ENCODE measurements at places on chromosomes 7 and 10.

DNA sequence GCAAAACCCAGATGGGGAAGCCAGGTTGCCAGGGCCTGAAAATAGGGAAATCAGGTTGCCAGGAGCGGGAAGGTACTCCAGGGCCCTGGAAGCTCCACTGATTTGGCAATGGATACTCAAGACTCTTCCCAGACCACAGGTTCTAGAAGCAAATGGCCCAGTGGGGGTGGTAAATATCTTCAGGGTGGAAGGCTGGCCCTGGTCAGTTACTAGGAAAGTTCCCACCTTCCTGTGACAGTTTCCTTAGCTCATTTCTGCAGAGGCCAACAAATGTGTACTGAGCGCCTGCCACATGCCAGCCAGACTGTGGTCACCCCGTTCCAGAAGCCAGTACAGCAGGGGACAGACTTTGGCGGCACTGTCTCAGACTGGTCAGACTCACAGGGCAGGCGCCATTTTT is 113.6 kb downstream of the FAM53B start:
- no peak for DNase-seq

DNA sequence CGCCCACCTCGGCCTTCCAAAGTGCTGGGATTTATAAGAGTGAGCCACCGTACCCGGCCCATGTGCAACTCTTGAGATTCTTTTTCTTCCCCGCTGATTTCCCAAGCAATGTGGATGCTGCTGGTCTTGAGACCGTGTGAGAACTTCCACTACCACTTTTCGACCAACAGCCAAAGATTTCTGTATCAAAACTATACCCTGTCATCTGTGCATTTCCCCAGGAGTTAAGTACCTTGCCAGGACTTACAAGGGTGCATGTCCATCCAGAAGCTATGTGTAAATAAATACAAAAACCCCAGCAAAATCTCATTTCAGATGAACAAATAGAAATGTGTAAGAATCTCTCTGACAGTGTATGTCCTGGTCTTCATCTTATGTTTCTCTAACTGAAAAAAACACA is 9.9 kb upstream of the GALNT11 start:
- DNase-seq: no peak

DNA sequence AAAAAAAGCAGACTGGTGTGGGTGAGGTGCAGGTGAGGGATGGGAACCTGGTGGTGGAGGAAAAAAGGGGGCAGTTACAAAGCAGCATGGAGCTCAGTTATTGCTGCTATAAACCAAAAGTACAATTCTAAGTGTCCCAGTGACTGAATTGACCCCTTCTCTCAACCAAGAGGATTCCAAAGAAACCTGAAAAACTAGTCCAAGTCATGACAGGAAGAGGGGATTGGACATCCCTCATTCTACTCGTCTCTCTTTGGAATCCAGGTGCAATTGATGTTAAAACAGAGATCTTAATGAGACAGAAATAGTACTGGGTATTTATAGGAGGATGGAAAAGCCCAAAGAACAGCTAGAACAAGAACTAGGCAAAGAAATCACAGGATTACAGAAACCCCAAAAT is 322.3 kb upstream of the IGFBP3 start:
- DNase-seq: no peak

DNA sequence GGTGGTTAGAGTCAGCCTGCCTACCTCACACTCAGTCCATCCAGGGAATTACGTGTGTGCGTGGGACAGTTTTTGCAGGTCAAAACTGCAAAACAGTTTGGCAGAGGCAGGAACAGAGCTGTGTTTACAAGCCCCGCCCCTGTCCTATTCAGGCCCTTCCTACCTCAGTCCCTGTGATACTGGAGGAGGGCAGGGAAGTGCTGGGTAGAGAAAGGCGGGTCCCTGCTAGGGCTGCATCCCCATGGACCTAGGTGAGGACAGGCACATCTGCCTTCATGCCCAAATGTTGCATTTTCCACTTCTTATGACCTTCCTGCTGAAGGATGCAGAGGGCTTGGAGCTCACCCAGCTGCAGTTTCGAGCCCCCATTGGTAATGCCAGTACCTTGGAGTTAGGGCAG is 25.1 kb downstream of the SBDS start:
- DNase-seq: no peak

GRCh38 chr10:122877264-122877663 is 2.1 kb downstream of the FAM24B start:
- no peak for DNase-seq

DNA sequence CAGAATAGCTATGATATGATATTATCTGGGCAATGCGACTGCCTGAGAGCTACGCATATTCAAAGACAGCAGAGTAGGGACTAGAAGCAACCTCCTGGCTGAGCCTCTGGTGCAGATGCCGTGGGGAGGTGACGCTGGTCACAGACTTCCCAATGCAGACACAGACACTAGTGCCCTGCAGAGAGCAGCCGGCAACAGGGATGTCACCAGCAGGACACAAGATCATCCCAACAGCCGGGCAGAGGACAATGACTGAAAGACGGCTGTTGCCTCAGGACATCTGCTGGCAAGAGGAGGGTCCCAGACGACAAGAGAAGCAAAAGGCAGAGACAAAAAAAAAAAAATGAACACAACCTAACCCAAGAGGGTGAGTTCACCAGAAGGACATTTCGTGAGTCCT is 104.6 kb downstream of the CALN1 start:
- no peak for DNase-seq

Measured in activated naive CD4-positive, alpha-beta T cell (primary cell).